Central memory CD4-positive, alpha-beta T cell (primary cell): ENCODE measurements at places on chromosomes 6 and 20.

GRCh38 chr20:9354579-9354978, 159.8 kb upstream of the LAMP5 start:
- DNase-seq, result no peak

GRCh38 chr6:25476126-25476525, 175.9 kb upstream of the SCGN start:
- DNase-seq, result no peak

DNA sequence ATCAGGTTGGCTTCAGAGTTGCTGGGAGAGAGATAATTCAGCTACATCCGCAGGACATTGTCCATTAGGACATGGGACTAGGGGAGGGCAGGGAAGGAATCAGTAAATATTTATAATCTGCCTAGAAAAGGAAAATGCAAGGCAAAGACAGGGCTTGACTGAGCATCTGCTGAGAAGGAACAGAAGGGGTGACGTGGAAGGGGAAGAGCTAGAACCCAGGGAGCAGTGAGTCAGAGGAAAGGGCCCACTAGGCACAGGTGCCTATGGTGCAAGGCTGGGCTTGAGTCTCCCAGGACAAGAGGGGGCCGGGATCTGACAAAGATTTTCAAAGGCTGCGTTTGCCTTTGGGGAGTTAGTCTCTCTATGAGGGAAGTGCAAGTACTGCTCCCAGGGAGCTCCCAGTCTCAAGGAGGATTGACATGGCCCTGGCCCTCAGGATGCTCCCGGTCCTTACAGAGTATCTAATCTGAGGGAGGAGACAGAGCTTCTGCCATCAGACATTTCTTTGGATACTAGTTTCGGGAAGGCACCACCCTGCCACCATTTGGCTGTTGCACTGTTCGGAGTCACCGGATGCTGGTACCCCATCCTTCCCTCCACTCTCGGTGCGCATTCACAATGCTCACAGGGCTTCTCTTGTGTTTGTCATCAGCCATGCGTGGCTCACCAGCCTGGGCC, 21.9 kb downstream of the VEGFA start:
- no peak for DNase-seq

- DNase-seq, result no peak
These were observed 69.7 kb downstream of the PHACTR3 start for GRCh38 chr20:59673998-59674445.
